Gastrocnemius medialis (tissue), 4 donors: ENCODE measurements at places on chromosomes 5 and 9. TPM values are rescaled to one million over a fixed set of nuclear protein-coding genes. Genes with fewer than 3 reads are reported as not detected.

DNA sequence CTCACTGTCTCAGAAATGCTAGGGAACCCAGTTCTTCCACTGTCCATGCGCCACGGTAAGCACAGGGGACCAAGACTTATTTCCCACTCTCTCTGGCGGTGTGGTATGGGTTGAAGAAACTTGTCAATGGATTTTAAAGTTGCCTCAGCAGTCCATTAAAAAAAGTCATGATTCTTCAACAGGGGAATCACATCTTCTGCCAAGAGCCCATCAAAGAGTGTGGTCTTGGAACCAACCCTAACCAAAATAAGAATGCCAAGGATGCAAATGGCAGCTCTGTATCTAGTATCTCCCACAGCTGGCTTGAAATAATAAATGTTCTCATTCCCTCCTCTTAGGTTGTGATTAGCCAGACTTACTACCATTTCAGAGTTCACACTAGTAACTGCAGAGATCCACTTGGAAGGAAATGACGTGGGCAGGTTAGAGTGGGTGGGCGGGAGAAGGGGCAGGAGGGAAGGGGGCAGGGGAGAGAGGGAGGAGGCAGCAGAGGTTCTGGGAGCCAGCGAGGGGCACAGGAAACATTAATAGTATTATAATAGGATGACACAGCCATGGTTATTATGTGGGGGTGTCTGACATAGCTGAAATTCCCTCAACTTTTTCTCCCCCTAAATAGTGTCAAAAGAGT, 17.6 kb downstream of the PTCH1 start:
- no peak for DNase-seq

DNA sequence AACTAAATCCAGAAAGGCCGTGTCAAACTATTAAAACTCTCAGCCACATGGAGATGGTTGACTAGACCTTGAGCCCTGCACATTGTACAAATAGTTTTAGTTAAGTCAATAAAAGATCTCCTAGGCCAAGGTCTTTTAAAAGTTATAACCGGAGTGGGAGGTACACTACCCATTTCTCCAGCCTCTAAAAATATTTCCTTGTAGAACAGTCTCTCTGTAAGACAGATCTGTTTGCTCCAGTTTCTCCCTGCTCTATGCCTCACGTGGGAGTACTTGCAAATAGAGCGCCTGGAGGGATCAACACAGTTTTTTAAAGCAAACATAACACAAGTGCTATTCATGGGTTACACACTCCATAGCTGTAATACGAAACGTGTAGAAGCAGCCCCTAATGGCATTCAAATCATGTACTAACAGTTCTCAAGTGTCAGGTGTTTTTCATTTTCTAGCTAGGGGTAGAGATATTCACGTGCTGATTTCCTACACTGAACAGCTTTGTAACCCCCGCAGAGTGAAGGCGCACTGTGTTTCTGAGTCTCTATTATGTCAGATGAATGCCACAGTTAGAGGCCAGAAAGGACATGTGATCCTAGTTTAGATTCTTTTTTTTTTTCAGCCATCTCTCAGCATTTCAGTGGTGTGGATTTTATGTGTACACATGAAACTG, 703.4 kb upstream of the GRAMD2B start:
- DNase-seq = no peak

GRCh38 chr5:134146651-134147518, 29.9 kb downstream of the SKP1 start:
- no peak for DNase-seq

- no peak for DNase-seq
These were observed 84.3 kb downstream of the SIL1 start for GRCh38 chr5:139113892-139114291.

DNA sequence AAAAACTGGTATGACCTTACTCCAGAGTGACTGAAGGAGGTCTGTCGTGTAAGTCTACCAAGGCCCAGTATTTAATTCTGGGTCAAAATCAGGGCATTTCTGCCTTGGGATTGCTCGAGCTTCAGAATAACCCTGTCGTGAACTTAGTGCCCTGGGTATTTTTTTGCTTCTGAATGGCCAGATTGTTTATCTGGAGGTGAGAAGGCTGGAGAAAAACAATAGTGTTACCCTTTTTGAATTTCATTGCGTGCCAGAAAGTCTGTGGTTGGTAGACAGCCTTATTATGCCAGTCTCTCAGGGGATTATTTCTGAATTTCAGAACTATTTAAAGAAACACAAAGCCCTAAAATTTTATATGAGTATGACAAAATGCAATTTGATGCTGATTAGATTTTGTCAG, 323.4 kb downstream of the CSNK1G3 start:
- no peak for DNase-seq

DNA sequence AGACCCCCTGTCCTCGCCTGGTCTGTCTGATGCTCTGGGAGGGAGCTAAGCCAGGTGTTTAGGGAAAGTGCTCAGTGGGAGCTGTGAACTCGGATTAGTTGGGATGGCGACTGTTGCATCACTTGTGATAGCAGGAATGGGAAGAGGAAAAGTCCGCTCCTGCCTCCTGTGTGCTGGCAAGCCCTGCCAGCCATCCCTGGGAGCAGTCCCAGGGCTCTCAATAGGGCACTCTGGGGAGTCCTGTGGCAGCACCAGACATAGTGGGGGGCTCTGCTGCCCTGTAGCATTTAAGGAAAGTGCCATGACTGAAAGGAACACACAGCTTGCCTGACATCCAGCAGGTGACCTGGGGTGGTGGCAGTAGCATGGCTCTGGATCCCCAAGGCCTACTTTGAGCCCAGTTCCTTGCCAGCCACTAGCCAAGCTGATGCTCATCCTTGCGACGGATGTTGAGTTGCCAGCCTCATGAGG, 81.5 kb downstream of the AMBP start:
- no peak for DNase-seq

DNA sequence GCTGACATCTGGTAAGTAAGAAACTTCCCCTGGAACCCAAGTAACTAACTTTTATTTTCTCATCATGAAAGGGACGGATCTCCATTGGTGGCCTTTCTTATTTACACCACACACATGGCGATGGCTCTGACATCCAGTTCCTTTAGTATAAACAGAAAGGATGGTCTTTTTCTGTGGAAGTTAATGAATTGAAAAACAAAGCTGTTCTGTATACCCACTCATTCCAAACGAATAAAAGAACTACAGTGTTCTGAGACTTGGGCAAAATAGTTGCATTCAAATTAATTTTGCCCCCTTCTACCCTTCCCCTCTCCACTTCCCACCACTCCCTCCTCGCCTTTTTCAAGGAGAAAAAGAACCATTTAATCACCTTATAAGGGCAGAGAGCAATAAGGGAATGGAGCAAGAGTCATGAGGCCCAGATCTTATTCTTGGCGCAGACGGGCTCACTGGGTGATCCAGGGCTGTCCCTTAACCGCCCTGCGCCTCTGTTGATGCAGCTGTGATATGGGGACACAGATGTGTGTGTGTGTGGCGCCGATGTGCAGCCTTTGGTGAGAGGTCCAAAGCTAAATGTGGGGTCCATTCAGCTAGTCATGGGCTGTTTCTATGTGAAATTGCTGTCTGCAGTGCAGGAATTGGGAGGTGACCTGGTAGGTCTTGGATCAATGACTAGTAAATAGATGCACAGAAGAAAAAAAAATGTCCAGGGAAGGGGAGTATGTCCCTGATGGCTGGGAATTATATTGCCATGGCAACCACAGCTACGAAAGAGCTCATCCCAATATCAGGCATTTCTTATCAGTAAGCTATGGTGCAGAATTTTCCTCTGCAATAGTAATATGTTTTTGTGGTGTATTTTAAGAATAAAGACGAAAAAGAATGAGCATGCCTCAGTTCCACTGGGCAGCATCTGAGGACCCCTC, 141.5 kb upstream of the ERCC6L2 start:
- DNase-seq = no peak

- no peak for DNase-seq
These were observed 1.4 kb downstream of the TUBB4B start for GRCh38 chr9:137242269-137243203.

GRCh38 chr5:88785746-88786565, 97.0 kb downstream of the MEF2C start:
- DNase-seq = peak; percentile 49

GRCh38 chr5:173045474-173045873, 10.7 kb upstream of the CREBRF start:
- DNase-seq = no peak

Gene FCN2
- total RNA-seq = not detected

- no peak for DNase-seq
These were observed 521.0 kb upstream of the SEMA6A start for GRCh38 chr5:117095346-117096332.

- no peak for DNase-seq
These were observed 29.9 kb downstream of the TMC1 start for GRCh38 chr9:72551306-72551705.

- peak; percentile 87 for DNase-seq
These were observed 51.9 kb downstream of the NIPAL4 start for GRCh38 chr5:157511651-157512644.

DNA sequence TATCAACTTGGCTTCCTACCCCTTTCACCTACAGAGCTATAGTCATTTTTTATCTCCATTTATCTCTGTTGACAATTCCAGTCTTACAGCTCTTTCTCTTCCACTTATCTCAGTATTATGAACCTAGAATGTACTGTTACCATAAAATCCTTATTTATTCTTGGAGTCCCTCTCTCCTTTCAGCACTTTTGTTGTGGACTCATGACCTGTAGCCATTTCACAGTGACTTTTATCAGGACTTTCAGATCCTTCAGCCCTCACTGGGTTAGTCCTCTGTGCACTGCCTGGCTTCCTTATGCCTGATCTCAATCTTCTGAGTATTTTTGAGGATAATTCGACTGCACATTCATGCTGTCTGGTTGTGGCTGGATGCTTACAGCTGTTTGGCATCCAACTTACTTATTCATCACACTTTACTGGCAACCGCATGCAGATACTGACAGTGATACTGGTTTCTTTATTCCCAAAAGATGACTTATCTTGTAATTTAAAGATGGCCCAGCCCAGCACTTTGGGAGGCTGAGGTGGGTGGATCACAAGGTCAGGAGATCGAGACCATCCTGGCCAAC, 293.3 kb downstream of the MAN2A1 start:
- no peak for DNase-seq

Gene DTWD2
- 6.6 TPM for total RNA-seq

Gene SKP1
- 497 TPM for total RNA-seq
